ENCODE measurements at places on chromosomes 6 and 20.

- no peak for DNase-seq
Measured at GRCh38 chr6:25485821-25486534, 166.0 kb upstream of the SCGN start.

GRCh38 chr6:36327226-36327918 is 9.3 kb downstream of the BNIP5 start:
- DNase-seq: no peak

- DNase-seq: no peak
Measured at GRCh38 chr6:103047567-103047966, 1654.1 kb downstream of the GRIK2 start.

DNA sequence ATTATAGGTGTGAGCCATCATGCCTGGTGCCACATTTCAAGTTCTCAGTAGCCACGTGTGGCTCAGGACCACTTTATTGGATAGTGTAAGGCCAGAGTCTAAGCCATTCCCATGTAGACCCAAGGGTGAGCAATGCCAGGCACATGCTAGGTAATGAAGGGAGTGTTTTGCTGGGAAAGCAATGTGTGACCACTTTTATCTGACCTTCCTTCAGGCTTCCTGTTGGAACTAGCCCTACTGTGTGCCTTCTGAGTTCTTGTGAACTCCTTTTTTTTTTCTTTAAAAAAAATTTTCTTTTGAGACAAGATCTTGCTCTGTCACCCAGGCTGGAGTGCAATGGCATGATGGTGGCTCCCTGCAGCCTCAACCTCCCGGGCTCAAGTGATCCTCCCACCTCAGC is 33.3 kb downstream of the ZNF341 start:
- DNase-seq: no peak

GRCh38 chr20:47631078-47631477 is 129.4 kb downstream of the NCOA3 start:
- no peak for DNase-seq

- peak; percentile 55 for DNase-seq
Measured at GRCh38 chr20:32091888-32092346, 17.6 kb upstream of the TM9SF4 start.

- no peak for DNase-seq
Measured at GRCh38 chr6:15400572-15401004, 154.7 kb downstream of the JARID2 start.

DNA sequence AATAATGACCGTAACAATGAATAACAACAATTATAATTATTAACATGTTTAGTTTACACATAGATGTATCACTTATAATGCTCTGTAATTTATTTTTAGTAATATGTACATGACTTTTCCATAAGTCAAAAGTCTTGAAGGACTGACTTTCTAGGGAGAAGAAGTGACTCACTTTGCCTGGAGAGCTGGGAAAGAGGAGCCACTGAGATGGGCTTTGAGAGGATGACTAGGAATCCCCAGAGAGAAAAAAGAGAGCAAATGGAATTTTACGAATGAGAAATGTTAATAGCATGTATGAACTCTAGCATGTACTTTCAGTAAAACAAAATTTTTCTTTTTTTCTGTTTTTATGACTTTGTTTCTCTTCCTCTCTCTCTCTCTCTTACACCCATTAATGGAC is 67.8 kb upstream of the RALY start:
- no peak for DNase-seq

GRCh38 chr6:89048985-89049384 is 31.6 kb upstream of the PNRC1 start:
- DNase-seq: no peak

GRCh38 chr6:154341336-154341735 is 15.3 kb downstream of the IPCEF1 start:
- DNase-seq: no peak

GRCh38 chr6:43229803-43230620 is 731 bp upstream of the DNPH1 start:
- DNase-seq: no peak

- DNase-seq: no peak
Measured at GRCh38 chr6:131387562-131388447, 185.2 kb upstream of the ARG1 start.

GRCh38 chr20:22995923-22996322 is 39.2 kb upstream of the SSTR4 start:
- DNase-seq: no peak

DNA sequence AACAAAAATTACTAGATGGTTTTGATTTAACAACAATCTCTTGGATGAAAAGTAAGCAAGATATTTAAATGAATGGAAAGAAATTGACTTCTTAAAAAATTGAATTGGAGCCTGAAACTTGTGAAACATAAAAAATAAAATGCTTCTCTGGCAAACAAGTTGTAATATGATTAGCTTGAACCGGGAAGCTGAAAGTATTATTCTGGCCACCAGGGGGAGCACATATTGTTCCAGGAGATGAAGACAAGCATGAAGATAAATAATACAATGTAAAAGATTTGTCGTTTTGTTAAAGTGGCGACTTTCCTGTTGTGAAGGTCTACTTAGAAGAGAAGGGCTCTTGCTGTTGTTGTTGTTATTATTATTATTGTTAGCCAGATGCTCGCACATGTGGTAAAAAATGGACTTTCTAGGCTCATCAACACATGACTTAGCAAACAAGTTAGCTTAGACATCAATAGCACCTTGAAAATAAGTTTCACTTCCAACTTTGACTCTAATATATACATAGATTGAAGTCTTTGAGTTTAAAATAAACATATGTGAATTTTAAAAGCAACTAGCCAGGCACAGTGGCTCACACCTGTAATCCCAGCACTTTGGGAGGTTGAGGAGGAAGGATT is 14.2 kb downstream of the PAX1 start:
- DNase-seq: no peak

- no peak for DNase-seq
Measured at GRCh38 chr6:143146186-143146851, 85.6 kb downstream of the AIG1 start.

- no peak for DNase-seq
Measured at GRCh38 chr20:38935285-38935684, 9.1 kb downstream of the FAM83D start.

DNA sequence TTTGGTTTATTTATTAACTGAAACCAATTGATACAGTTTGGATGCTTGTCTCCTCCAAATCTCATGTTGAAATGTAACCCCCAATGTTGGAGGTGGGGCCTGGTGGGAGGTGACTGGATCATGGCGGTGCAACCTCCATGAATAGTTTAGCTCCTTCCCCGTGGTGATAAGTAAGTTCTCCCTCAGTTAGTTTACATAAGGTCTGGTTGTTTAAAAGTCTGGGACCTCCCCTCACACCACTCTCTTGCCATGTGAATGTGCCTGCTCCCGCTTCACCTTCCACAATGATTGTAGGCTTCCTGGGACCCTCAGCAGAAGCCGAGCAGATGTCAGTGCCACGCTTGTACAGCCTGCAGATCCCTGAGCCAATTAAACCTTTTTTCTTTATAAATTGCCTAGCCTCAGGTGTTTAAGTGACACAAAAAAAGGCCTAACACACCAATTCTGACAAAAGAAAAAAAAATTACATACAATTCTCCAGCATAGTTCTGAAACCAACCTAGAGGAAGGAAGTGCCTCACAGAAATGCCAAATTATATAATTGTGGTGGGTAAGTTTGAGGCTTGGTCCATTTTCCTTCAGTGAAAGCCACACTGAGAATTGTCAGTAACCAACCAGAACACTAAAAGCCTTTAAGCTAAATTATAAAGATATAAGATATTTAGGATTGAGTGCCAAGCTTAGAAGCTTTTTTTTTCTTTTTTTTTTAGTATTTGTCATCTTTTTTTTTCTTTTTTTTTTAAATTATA is 15.0 kb downstream of the MAP7 start:
- no peak for DNase-seq

DNA sequence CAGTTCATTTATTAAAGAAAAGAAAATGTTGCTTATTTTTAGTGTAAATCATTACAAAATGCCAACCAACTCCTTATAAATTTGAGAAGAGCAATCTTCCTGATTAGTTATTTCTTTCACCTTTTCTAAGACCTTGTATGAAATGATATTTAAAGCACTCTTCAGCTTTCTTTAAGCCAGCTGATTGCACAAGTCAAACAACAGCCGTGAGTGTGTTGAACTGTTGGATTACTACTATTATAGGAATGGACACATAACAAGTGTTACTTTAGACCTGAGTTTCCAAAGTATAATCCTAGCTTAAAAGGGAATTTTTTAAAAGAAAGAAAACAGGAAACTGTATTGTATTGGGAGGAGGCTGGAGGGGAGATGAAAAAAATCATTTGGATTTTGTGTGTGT is 26.8 kb upstream of the GLP1R start:
- DNase-seq: no peak

DNA sequence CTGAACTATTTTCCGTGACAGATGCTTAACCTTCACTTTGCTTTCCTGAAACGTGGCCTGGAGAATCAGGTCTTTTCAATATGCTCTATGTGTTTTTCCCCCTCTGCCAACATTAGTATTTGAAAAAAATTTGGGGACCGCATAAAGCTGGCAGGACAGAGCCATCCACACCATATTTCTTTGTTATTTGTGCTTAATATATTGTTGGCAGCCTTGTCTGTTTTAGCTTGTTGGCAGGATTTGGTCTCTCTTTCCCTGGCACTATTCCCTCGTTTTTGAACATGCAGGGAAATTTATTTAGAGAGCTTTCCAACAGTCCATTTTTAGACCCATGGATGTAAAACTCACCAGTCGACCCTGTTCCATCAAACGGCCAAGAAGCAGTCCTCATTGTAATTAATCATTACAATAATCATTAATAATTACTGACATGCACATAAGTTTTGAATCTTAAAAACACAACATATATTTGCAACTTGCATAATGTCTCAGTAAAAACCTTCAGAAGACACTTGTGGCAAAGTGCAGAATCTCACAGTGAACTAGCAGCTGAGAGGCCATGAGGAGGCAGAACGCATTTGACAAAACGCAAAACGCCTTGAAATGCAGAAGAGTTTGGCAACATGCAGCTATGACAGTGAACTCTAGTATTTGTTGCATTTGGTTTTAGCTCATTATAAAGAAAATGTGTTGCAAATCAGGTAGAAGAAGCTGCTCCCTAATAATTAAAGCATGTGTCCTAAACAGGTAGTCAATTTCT is 514.2 kb downstream of the C6orf118 start:
- no peak for DNase-seq

- no peak for DNase-seq
Measured at GRCh38 chr6:95596021-95596420, 18.7 kb downstream of the MANEA start.

DNA sequence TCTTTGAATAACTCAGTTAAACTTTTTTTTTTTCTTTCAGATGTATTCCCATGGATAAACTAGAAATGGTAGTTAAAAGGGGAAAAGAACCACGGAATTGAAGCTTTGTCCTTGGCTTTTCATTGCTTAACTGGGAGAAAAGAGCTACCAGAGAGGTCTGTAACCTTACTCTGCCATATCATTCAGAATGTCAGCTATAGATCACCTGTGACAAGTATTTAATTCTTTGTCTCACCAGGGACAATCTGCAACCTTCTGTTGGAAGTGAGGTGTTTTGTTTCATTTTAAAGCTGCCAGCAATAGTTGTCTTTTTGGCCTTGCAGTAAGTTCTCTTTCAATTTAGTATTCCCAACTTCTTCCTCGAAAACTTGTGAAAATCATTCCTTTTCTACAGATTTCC is 618.4 kb downstream of the FRK start:
- DNase-seq: no peak

DNA sequence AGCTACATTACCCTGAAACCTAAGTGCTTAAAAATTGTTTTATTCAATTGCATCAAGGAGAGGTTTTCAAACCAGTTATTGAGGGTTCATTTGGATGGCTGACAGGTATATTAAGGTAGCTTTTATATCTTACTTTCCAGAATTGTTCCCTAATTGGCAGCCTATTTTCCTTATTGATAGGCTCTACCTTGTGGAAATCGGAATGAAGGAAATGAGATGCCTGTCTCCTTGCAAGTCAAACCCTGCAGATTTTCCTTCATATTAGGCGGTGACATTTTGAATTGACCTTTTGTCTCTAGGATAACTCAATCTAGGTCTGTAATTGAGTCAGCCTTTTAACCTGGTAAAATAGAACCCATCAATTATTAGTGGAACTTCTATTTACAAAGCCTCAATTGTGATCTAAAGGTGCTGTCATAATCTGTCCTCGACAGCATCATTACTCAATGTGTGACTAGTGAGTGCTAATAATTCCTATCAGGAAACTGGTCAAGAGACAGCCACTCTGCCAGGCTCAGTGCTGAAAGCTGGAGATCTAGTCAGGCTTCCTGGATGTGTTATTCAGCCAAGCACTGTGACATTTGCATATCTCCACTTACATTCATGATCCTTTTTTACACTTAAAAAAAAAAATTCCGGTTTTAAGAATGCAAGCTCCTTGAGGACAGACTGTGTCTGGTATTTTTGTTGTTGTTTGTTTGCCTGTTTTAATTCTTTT is 20.1 kb downstream of the OPRM1 start:
- DNase-seq: no peak

DNA sequence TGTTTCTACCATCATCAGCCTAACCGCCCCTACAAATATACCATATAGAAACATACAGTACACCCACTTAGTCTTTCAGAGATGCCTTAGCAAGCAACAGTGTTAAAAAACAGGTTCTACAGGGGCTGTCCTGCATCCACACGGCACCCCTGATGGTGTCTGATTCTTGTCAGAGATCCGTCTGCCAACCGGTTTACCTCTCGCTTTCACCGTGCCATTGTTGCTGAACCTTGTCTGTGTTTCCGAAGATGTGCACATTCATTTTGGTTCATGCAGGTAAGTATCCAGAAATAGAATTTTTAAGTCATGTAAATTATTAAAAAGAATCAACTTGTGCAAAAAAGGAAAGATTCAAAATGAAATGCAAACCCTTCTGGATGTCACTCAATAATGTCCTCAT is 52.9 kb downstream of the EPHA7 start:
- no peak for DNase-seq

GRCh38 chr6:41049521-41049920 is 3.5 kb upstream of the APOBEC2 start:
- DNase-seq: no peak

DNA sequence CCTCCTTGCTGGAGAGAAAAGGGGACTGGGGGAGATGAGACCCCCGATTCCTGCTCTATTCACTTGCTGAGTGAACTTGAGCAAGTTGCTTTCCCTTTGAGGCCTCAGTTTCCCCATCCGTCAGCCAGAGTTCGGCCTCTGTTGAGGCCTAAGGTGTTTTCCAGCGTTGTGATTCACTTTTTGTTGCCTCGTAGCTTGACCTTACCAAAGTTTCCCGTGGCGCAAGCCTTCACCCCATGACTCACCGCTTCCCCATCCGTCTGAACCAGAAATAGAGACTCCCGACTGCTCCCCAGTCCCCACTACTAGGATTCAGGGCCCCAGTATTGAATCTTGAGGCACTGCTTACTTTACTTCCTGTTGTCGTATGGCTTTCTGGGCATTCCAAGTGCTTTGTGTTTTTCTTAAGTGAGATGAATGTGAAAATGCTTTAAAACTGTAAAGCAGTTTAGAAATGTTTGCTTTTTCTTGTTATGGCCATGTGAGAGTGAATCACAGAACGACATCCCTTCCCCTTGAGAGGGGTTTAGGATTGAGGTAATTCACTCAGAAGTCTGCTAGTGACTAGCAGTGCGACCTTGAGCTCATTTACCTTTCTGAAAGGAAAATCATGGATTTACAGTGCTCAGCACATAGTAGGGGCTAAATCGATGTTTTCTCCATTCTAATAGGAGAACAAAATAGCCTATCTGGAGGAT is 1.2 kb downstream of the CHMP4B start:
- peak; percentile 7 for DNase-seq

- no peak for DNase-seq
Measured at GRCh38 chr20:48704761-48705160, 123.0 kb downstream of the PREX1 start.

- no peak for DNase-seq
Measured at GRCh38 chr6:159689001-159689400, 4.0 kb downstream of the SOD2 start.

- no peak for DNase-seq
Measured at GRCh38 chr20:53636540-53637097, 43.0 kb upstream of the ZNF217 start.

GRCh38 chr6:28115799-28116198 is 8.6 kb upstream of the ZSCAN16 start:
- no peak for DNase-seq
